ENCODE measurements at places on chromosomes 11 and 22.
A peak's percentile ranks its signal among the peaks of the same experiment; 100 is the strongest.

- H3K4me3 ChIP-seq, result no peak overlapping the region
- no peak overlapping the region for H3K27ac ChIP-seq
- no peaks in the 10 kb centered on the region for H3K4me1 ChIP-seq
- no peaks in the 10 kb centered on the region for H3K36me3 ChIP-seq
- H3K27me3 ChIP-seq, result no peaks in the 10 kb centered on the region
- DNase-seq, result no peak
These were observed 1503.9 kb upstream of the TENM4 start for GRCh38 chr11:80944758-80945157.

DNA sequence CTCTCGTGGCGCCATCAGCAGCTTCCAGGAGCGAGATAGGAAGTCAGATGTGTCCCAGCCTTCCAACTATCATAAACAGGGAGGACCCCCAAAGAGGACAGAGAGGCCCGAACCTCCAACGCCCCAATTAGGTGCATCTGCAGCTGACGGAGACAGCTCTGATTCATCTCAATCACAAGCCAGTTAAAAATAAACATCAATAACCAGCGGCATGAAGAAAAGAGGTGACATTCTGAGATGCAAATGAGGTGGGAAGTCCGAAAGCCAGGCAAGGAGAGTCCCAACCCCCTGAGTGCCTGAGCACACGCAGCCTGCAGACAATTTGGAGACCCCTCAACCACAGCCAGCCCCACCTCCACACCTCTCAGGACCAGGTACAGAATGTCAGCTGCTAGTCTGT lies 28.1 kb upstream of the IGSF9B start:
- no peak for DNase-seq
- no peak overlapping the region for H3K27ac ChIP-seq
- no peaks in the 10 kb centered on the region for H3K4me1 ChIP-seq
- no peak overlapping the region for H3K4me3 ChIP-seq

GRCh38 chr11:26399336-26399735 lies 67.4 kb downstream of the ANO3 start:
- no peak overlapping the region for H3K27ac ChIP-seq
- no peaks in the 10 kb centered on the region for H3K4me1 ChIP-seq
- no peak for DNase-seq
- H3K4me3 ChIP-seq, result no peak overlapping the region
- no peaks in the 10 kb centered on the region for H3K36me3 ChIP-seq
- H3K27me3 ChIP-seq, result no peaks in the 10 kb centered on the region

DNA sequence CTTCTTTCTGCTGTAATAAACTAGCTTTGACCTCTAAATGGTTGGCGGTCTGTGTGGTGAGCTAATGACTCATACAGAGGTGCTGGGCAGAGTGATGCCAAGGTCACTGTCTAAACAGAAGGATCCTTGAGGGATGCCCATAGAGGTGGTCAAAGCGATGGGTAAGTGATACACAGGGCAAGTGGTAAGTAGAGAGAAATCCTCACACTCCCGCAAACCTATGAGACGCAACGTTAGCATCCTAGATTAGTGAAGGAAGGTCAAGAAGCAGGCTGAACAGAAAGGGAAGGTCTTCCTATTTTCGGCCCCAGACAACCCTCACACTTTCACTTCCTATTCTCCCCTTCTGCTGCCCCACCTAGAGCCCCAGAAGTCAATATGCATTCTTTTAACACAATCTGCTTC lies 65.6 kb upstream of the SESN3 start:
- peaks cover 63% of the 10 kb centered on the region for H3K4me1 ChIP-seq
- peak overlapping the region; percentile 89 for H3K27ac ChIP-seq
- no peak overlapping the region for H3K4me3 ChIP-seq
- no peak for DNase-seq
- H3K36me3 ChIP-seq, result no peaks in the 10 kb centered on the region

- H3K4me1 ChIP-seq, result peaks cover 36% of the 10 kb centered on the region
- DNase-seq, result no peak
- peak overlapping the region; percentile 21 for H3K27ac ChIP-seq
- peaks cover 31% of the 10 kb centered on the region for H3K36me3 ChIP-seq
- H3K27me3 ChIP-seq, result no peaks in the 10 kb centered on the region
These were observed 6.7 kb downstream of the KCNE3 start for GRCh38 chr11:74460481-74461154.

DNA sequence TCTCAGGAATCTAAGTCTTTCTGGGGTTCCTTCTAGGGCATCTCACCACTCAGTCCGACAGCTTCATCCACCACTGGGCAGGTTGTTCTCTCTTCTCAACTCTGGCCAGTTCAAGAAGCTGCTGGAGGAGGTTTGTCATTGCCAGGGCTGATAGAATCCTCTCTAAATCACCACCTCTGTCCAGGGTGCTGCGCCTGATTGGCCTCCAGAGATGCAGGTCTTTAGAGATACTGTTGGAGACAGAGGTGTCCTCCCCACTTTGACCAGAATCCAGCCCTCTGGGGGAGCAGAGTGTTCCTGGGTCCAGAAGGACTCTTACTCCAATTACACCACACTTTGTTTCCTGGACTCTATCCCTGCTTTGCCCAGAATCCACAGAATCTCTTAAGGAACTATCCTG lies 90.2 kb downstream of the NELL1 start:
- no peak overlapping the region for H3K27ac ChIP-seq
- DNase-seq, result no peak
- H3K36me3 ChIP-seq, result no peaks in the 10 kb centered on the region
- H3K4me3 ChIP-seq, result no peak overlapping the region
- H3K4me1 ChIP-seq, result no peaks in the 10 kb centered on the region

DNA sequence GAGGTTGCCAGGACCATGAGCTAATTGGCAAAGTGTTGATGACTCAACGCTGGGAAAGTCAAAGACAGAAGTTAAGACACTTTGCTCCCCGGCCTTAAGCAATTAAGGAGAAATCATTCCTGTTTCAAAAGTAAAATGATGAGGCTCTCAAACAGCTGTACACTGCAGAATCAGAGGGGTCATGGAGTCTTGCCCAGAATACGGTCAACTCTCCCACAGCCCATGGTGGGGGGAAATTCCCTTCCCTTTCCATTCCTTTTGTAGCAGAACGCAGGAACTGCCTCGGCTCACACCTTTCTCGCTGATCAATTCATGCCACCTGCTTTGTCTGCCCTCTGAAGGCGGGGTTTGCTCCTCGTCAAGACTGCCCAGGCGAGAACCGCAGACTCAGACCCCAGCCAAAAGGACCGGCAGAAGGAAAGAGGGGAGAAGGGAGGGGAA lies 52.8 kb downstream of the MN1 start:
- H3K27me3 ChIP-seq, result peaks cover 14% of the 10 kb centered on the region
- H3K4me3 ChIP-seq, result no peak overlapping the region
- peak; percentile 45 for DNase-seq
- H3K36me3 ChIP-seq, result no peaks in the 10 kb centered on the region

DNA sequence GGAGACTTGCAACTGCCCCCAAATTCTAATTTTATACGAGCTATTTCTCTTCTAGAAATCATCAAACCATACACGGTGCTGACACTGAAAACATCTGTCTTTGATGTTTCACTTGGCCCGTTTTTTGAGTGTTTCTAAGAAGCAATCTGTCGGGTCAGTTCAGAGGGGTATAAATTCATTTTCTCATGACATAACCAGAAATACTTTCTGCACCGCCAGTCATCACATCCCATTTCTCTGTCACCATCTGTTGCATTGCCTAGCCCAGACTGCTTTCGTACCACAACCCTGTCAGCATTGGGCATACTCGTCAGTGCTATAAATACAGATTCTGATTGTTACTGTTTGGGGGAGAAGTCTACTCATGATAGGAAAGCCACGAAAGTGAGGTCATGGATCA lies 63.1 kb upstream of the CCDC90B start:
- H3K4me3 ChIP-seq, result no peak overlapping the region
- no peaks in the 10 kb centered on the region for H3K4me1 ChIP-seq
- no peaks in the 10 kb centered on the region for H3K36me3 ChIP-seq
- H3K27ac ChIP-seq, result no peak overlapping the region
- no peak for DNase-seq

- peaks cover 7% of the 10 kb centered on the region for H3K27me3 ChIP-seq
- no peak overlapping the region for H3K27ac ChIP-seq
- no peaks in the 10 kb centered on the region for H3K36me3 ChIP-seq
These were observed 5.0 kb upstream of the SERHL2 start for GRCh38 chr22:42548597-42549330.

DNA sequence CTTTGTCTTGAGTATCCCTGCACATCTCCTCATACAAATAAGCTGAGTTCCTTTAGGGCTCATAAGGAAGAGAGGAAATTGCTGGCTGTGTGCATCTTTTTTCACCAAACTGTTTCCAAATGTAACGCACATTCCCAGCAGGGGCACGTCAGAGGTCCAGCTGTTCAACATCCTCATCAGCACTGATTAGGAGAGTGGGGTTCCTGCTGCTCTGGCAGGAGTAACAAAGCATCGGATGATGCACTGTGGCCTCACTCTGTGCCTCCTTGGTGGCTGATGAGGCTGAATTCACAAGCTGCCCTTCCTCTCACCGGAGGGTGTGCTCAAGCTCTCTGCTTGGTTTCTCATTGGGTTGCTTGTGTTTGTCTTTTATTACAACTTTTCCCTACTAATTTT lies 35.5 kb upstream of the SLC25A1 start:
- no peaks in the 10 kb centered on the region for H3K4me1 ChIP-seq
- H3K27me3 ChIP-seq, result no peaks in the 10 kb centered on the region
- no peak for DNase-seq
- no peak overlapping the region for H3K4me3 ChIP-seq

GRCh38 chr22:48500471-48501230 lies 1327.0 kb downstream of the BRD1 start:
- H3K27me3 ChIP-seq, result no peaks in the 10 kb centered on the region
- no peaks in the 10 kb centered on the region for H3K36me3 ChIP-seq
- H3K4me3 ChIP-seq, result no peak overlapping the region
- H3K27ac ChIP-seq, result no peak overlapping the region

DNA sequence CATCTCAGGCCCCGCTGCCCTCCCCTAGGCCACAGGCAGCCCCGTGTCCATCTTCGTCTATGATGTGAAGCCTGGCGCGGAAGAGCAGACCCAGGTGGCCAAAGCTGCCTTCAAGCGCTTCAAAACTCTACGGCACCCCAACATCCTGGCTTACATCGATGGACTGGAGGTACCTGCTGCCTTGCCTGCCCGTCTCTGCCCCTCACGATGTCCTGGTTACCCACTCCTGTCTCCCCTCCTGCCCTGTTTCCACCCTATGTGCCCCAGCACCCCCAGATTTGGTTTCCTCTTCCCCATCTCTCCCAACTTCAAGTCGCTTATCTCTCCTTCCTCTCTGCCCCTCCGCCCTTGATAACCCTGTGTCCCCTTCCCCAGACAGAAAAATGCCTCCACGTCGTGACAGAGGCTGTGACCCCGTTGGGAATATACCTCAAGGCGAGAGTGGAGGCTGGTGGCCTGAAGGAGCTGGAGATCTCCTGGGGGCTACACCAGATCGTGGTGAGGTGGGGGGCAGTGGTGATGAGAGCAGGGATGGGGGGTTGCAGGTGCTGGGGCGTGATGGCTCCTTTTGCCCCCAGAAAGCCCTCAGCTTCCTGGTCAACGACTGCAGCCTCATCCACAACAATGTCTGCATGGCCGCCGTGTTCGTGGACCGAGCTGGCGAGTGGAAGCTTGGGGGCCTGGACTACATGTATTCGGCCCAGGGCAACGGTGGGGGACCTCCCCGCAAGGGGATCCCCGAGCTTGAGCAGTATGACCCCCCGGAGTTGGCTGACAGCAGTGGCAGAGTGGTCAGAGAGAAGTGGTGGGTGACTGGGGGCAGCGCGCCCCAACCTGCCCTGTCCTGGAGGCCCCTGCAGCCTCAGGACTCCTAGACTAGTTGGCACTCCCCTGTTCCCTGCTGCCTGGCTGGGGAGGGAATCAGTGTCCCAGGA lies 930 bp downstream of the SCYL1 start:
- no peaks in the 10 kb centered on the region for H3K27me3 ChIP-seq
- peaks cover 28% of the 10 kb centered on the region for H3K4me1 ChIP-seq
- H3K4me3 ChIP-seq, result peak overlapping the region; percentile 50
- DNase-seq, result no peak

- no peak overlapping the region for H3K4me3 ChIP-seq
- H3K27me3 ChIP-seq, result peaks cover 5% of the 10 kb centered on the region
- no peak for DNase-seq
- H3K36me3 ChIP-seq, result no peaks in the 10 kb centered on the region
- H3K27ac ChIP-seq, result no peak overlapping the region
These were observed 1.2 kb downstream of the MAJIN start for GRCh38 chr11:64970731-64971151.

- DNase-seq, result no peak
- peaks cover 24% of the 10 kb centered on the region for H3K4me1 ChIP-seq
- no peaks in the 10 kb centered on the region for H3K27me3 ChIP-seq
These were observed 57.5 kb upstream of the PLET1 start for GRCh38 chr11:112318184-112318591.

- no peak overlapping the region for H3K27ac ChIP-seq
- no peak overlapping the region for H3K4me3 ChIP-seq
- DNase-seq, result no peak
These were observed 16.5 kb downstream of the MIF start for GRCh38 chr22:23910496-23911190.

- no peak overlapping the region for H3K27ac ChIP-seq
- H3K36me3 ChIP-seq, result no peaks in the 10 kb centered on the region
- no peaks in the 10 kb centered on the region for H3K4me1 ChIP-seq
- no peaks in the 10 kb centered on the region for H3K27me3 ChIP-seq
- no peak overlapping the region for H3K4me3 ChIP-seq
These were observed 165.2 kb downstream of the IGLL1 start for GRCh38 chr22:23414727-23415489.

DNA sequence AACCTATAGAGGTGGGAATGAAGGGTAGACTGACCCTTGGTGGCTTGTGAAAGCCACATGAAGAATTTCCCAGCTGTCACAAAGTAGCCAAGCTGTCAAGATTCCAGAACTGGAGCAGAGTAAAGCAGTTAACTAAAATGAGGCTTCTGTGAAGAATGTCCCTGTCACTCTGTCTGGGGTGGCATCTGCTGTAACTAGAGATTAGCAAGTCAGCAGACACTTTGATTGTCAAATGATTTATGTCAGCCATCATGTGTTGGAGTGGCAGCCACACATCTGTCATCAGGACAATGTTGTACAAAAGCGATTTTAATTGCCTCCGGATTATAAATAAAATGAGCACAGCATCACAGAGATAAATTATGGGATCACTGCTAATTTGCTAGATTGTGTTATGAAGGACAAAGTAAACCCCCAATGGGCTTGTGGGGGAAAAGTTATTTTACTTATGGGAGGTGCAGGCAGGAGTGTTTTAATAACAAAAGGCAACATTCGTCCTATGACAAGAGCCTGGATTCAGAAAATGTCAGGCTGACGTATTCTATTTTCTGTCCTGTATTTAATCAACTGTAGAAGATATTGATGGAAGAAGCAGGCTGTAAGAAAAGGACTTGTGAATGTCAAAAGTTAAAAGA lies 270.9 kb downstream of the FAM181B start:
- H3K4me3 ChIP-seq, result no peak overlapping the region
- H3K4me1 ChIP-seq, result no peaks in the 10 kb centered on the region
- H3K27me3 ChIP-seq, result no peaks in the 10 kb centered on the region
- H3K27ac ChIP-seq, result no peak overlapping the region
- no peaks in the 10 kb centered on the region for H3K36me3 ChIP-seq

All from large intestine (tissue), 12 donors.